Lower lobe of right lung (tissue), 2 donors: ENCODE measurements at places on chromosomes 1 and 21. TPM values are rescaled to one million over a fixed set of nuclear protein-coding genes. Genes with fewer than 3 reads are reported as not detected.

The HSPB7 gene
- total RNA-seq: 4.9 TPM

The CYP4B1 gene
- total RNA-seq: 210 TPM

The FALEC gene
- not detected for total RNA-seq

The RIPK4 gene
- total RNA-seq: 8.7 TPM

The TSSK3 gene
- total RNA-seq: 2.1 TPM

The C1QB gene
- 1,524 TPM for total RNA-seq

The CR1L gene
- total RNA-seq: 1.3 TPM

The SPRR2E gene
- total RNA-seq: not detected
